ENCODE measurements at places on chromosomes 2 and 18. TPM values are rescaled to one million over a fixed set of nuclear protein-coding genes. Genes with fewer than 3 reads are reported as not detected.

DNA sequence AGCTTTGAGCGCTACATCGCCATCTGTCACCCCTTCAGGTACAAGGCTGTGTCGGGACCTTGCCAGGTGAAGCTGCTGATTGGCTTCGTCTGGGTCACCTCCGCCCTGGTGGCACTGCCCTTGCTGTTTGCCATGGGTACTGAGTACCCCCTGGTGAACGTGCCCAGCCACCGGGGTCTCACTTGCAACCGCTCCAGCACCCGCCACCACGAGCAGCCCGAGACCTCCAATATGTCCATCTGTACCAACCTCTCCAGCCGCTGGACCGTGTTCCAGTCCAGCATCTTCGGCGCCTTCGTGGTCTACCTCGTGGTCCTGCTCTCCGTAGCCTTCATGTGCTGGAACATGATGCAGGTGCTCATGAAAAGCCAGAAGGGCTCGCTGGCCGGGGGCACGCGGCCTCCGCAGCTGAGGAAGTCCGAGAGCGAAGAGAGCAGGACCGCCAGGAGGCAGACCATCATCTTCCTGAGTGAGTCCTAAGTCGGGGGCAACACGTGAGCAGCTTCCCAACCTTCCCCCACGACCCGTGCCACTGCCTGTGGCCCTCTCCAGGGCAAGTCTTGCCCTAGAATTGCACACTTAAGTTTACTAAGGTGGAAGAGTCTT is 928 bp downstream of the GPR39 start:
- no peak overlapping the region for H3K27ac ChIP-seq
- no peaks in the 10 kb centered on the region for H3K36me3 ChIP-seq
- H3K27me3 ChIP-seq = peaks cover 9% of the 10 kb centered on the region
- no peak overlapping the region for H3K4me3 ChIP-seq

DNA sequence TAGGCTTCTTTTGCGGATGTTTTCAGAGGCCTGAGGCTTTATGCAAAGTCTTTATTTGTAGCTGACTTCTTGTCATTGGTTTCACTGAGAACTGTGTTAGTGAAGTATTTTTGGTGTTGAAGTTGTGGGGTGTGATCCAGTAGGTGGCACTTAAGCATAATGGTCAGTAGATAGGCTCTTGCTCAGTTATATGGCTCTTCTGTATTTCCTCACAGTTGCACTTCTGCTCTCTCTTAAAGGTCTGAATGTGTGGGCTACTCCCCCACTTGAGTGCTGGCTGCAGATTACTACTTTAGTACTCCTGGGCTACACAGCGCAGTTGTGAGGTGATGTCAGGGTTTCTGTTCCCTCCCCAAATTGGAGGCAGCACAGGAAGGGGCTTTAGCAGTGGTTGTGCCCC is 133.8 kb upstream of the SCN7A start:
- H3K4me3 ChIP-seq = no peak overlapping the region
- no peaks in the 10 kb centered on the region for H3K27me3 ChIP-seq
- no peaks in the 10 kb centered on the region for H3K4me1 ChIP-seq
- DNase-seq = no peak
- H3K36me3 ChIP-seq = no peaks in the 10 kb centered on the region

Gene SIX3
- total RNA-seq = not detected

DNA sequence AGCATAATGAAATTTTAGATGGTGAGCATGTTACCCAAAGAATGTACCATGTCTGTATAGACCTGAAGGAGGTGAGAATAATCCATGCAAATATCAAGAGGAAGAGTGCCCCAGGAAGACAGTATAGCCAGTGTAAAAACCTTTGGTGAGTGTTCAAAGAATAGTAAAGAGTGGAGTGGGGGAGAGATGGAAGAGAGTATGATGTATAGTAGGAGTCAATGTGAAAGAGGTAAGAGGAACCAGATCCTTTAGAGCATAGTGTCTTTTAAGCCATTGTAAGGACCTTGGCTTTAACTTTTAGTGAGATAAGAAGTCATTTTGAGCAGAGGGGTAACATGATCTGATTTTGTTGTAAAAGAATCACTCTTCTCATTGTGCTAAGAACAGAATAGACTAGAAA is 1052.3 kb upstream of the ZEB2 start:
- no peak overlapping the region for H3K27ac ChIP-seq
- no peak for DNase-seq
- H3K36me3 ChIP-seq = no peaks in the 10 kb centered on the region
- H3K4me1 ChIP-seq = peaks cover 6% of the 10 kb centered on the region
- H3K4me3 ChIP-seq = no peak overlapping the region

Gene SLC38A11
- not detected for total RNA-seq

GRCh38 chr2:237055386-237056100 is 30.1 kb upstream of the COPS8 start:
- DNase-seq = no peak
- H3K4me3 ChIP-seq = no peak overlapping the region
- no peaks in the 10 kb centered on the region for H3K36me3 ChIP-seq
- H3K27ac ChIP-seq = no peak overlapping the region
- H3K27me3 ChIP-seq = peaks cover 32% of the 10 kb centered on the region

- no peak for DNase-seq
- H3K36me3 ChIP-seq = no peaks in the 10 kb centered on the region
- no peak overlapping the region for H3K4me3 ChIP-seq
- no peaks in the 10 kb centered on the region for H3K27me3 ChIP-seq
Observed at GRCh38 chr2:235666213-235666781, 172.5 kb downstream of the AGAP1 start.

Gene SLC19A3
- not detected for total RNA-seq

Gene HDLBP
- 223 TPM for total RNA-seq

GRCh38 chr2:222239091-222239490 is 59.7 kb downstream of the PAX3 start:
- H3K27ac ChIP-seq = no peak overlapping the region
- H3K4me1 ChIP-seq = no peaks in the 10 kb centered on the region
- H3K27me3 ChIP-seq = no peaks in the 10 kb centered on the region
- no peaks in the 10 kb centered on the region for H3K36me3 ChIP-seq

DNA sequence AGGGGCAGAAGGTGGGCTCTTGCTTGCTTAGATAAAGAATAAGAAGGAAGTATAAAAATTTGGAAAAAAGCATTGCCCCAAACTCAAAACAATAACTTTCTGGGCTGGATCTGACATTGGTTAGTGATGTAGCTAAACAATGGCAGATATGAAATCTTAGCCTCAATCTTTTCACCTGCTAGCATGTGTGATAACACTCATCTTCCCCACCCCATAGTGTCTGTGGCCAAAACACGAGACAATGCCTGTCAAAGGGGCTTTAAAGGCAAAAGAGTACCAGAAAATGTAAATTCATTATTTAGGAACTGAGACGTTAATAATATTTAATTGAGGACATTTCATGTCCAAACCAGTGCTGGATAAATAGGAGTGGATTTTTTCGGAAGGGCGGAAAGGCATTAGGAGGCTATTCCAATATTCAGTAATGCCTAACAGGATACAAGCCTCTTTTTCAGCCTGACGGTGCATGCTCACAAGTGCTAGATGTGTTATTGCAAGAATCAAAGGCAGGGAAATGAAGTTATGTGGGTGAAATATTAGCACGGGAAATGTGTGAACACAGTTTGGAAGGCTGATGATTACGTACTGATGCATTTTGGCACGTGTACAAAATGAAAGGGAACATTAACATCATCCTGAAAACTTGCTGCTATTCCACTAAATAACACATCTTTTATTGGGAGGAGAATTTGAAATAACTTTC is 395.7 kb downstream of the GALR1 start:
- no peak for DNase-seq
- H3K36me3 ChIP-seq = no peaks in the 10 kb centered on the region
- H3K4me1 ChIP-seq = no peaks in the 10 kb centered on the region

Gene WDR54
- 8.3 TPM for total RNA-seq

Gene CD207
- total RNA-seq = not detected

GRCh38 chr2:70655786-70656185 is 102.2 kb upstream of the TGFA start:
- H3K4me1 ChIP-seq = no peaks in the 10 kb centered on the region
- H3K27ac ChIP-seq = no peak overlapping the region
- no peak for DNase-seq
- no peaks in the 10 kb centered on the region for H3K27me3 ChIP-seq
- no peaks in the 10 kb centered on the region for H3K36me3 ChIP-seq

DNA sequence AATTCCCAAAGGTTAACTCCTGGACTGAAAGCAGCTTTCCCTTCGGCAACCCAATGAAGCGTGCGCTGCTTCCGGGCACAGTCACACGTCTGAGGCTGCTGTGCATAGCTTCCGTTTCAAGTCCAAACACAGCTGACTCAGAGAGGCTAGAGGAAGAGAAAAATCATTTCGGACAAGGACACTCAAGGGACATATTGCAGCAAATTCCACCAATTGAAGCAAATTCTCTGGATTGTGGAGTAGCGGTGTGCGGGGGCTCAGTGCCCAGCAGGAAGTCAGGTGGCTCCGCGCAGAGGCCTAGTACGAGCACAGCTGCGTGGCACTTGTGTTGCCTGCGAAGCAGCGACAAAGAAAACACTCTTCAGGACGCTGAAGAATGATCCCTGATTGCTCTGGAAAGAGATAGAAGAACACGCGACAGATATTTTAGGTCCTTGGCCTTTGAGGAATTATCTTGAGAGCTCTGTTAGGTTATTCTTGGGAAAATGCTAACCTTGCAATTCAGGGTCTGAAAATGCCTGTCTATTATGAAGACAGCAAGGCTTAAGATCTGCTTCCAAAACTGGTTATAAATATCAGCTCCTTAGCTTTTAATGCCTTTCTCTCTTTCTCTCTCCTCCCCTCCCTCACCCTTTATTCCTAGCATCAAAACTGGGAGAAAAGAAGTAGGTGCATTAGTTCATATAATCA is 352.6 kb upstream of the DLGAP1 start:
- no peak overlapping the region for H3K27ac ChIP-seq
- no peaks in the 10 kb centered on the region for H3K36me3 ChIP-seq
- no peak overlapping the region for H3K4me3 ChIP-seq
- no peaks in the 10 kb centered on the region for H3K4me1 ChIP-seq
- no peak for DNase-seq

Gene MFSD2B
- total RNA-seq = 10.9 TPM

GRCh38 chr2:169010633-169011460 is 20.3 kb downstream of the ABCB11 start:
- peaks cover 12% of the 10 kb centered on the region for H3K4me1 ChIP-seq
- H3K4me3 ChIP-seq = no peak overlapping the region
- no peak overlapping the region for H3K27ac ChIP-seq
- no peaks in the 10 kb centered on the region for H3K36me3 ChIP-seq
- no peaks in the 10 kb centered on the region for H3K27me3 ChIP-seq
- DNase-seq = no peak

GRCh38 chr2:237977380-237977779 is 10.6 kb downstream of the UBE2F start:
- peaks cover 57% of the 10 kb centered on the region for H3K36me3 ChIP-seq
- peaks cover 22% of the 10 kb centered on the region for H3K4me1 ChIP-seq
- DNase-seq = no peak
- no peaks in the 10 kb centered on the region for H3K27me3 ChIP-seq

Gene MC5R
- total RNA-seq = not detected

GRCh38 chr2:121670181-121670580 is 20.9 kb upstream of the CLASP1 start:
- no peak overlapping the region for H3K27ac ChIP-seq
- no peak for DNase-seq

Gene TRIM54
- not detected for total RNA-seq

Gene SERPINB11
- not detected for total RNA-seq

DNA sequence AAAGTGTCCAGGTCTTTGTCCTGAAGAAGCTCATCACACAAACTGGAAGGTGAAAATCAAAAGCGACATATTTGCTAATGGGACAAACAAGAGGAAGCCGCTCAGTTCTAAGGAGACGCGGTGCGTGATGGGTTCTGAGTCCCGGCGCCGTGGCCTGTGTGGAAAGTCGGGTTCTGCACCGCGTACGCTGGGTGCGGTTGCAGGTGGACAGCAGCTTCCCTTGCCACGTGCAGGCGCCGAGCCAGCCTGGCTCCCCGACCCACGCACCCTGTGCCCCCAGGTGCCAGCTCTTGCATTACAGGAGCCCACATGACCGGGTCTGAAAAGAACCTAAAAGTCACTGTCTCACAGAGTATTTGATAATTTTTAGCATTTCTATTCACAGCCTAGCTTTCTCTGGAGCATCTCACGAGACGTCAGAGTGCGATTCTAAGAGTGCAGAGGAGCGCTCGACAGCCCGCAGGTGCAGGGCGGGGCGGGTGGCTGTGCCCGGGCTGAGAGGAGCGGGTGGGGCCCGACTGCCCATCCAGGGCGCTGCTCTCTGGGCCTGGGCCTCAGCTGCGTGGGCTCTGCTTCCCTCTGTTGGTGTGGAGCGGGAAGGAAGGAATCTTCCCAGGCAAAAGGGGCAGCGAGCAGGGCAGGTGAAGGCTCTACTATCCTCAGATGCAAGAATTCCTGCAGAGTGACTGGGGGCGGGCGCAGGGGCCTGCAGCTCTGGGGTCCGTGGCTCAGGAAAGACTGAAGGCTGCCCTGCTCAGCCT is 39.4 kb downstream of the MYT1L start:
- no peaks in the 10 kb centered on the region for H3K4me1 ChIP-seq
- no peak overlapping the region for H3K27ac ChIP-seq
- no peaks in the 10 kb centered on the region for H3K36me3 ChIP-seq
- no peaks in the 10 kb centered on the region for H3K27me3 ChIP-seq

- H3K4me3 ChIP-seq = no peak overlapping the region
- no peak overlapping the region for H3K27ac ChIP-seq
- peaks cover 40% of the 10 kb centered on the region for H3K27me3 ChIP-seq
- DNase-seq = no peak
Observed at GRCh38 chr2:105952131-105952530, 207.4 kb downstream of the NCK2 start.

- H3K27me3 ChIP-seq = no peaks in the 10 kb centered on the region
- DNase-seq = no peak
- H3K4me1 ChIP-seq = peaks cover 36% of the 10 kb centered on the region
- peaks cover 56% of the 10 kb centered on the region for H3K36me3 ChIP-seq
- H3K27ac ChIP-seq = peak overlapping the region; percentile 38
Observed at GRCh38 chr2:230737300-230737699, 24.7 kb downstream of the CAB39 start.

- DNase-seq = no peak
- H3K4me1 ChIP-seq = peaks cover 7% of the 10 kb centered on the region
- no peak overlapping the region for H3K27ac ChIP-seq
- no peaks in the 10 kb centered on the region for H3K27me3 ChIP-seq
- no peak overlapping the region for H3K4me3 ChIP-seq
- H3K36me3 ChIP-seq = no peaks in the 10 kb centered on the region
Observed at GRCh38 chr2:189587780-189588179, 7.2 kb upstream of the SLC40A1 start.

GRCh38 chr2:142869461-142870106 is 7.9 kb upstream of the KYNU start:
- H3K27ac ChIP-seq = no peak overlapping the region
- H3K4me3 ChIP-seq = no peak overlapping the region
- H3K27me3 ChIP-seq = no peaks in the 10 kb centered on the region
- DNase-seq = no peak
- no peaks in the 10 kb centered on the region for H3K4me1 ChIP-seq
- no peaks in the 10 kb centered on the region for H3K36me3 ChIP-seq

Gene EPHA4
- 0.09 TPM for total RNA-seq

Data from K562 (cell line).